Fibroblast of villous mesenchyme (primary cell): ENCODE measurements at places on chromosomes 6 and 20. TPM values are rescaled to one million over a fixed set of nuclear protein-coding genes. Genes with fewer than 3 reads are reported as not detected.

DSP gene
- 28.1 and 33.2 TPM in 2 replicates for total RNA-seq

NRSN1 gene
- not detected in 2 replicates for total RNA-seq

SLC12A5 gene
- total RNA-seq = under 0.01 TPM in 2 replicates

CGA gene
- total RNA-seq = 0.32 TPM in 1 of 2 replicates, not detected in the other

BPIFB1 gene
- not detected in 2 replicates for total RNA-seq

TREM2 gene
- total RNA-seq = not detected in 2 replicates
